Smooth muscle cell of trachea (primary cell): ENCODE measurements at places on chromosomes 11 and 22. TPM values are rescaled to one million over a fixed set of nuclear protein-coding genes. Genes with fewer than 3 reads are reported as not detected.

The C11orf52 gene
- 0.66 TPM in 1 of 2 replicates, not detected in the other for total RNA-seq

The L3MBTL2 gene
- total RNA-seq = 25.1 and 25.6 TPM in 2 replicates

The AQP11 gene
- total RNA-seq = 2.0 and 18.7 TPM in 2 replicates

The SCO2 gene
- total RNA-seq = 4.1 and 4.6 TPM in 2 replicates

The AP1B1 gene
- total RNA-seq = 65.5 and 72.1 TPM in 2 replicates

The CCDC89 gene
- 6.0 and 17.9 TPM in 2 replicates for total RNA-seq

The RFPL3 gene
- total RNA-seq = not detected in 2 replicates

The VSIG2 gene
- total RNA-seq = 0.33 TPM in 1 of 2 replicates, not detected in the other

The SCGB1C1 gene
- not detected in 2 replicates for total RNA-seq

The ADM2 gene
- 0.87 and 2.3 TPM in 2 replicates for total RNA-seq
